SW 1271 (cell line): ENCODE measurements at places on chromosomes 6 and 20.

DNA sequence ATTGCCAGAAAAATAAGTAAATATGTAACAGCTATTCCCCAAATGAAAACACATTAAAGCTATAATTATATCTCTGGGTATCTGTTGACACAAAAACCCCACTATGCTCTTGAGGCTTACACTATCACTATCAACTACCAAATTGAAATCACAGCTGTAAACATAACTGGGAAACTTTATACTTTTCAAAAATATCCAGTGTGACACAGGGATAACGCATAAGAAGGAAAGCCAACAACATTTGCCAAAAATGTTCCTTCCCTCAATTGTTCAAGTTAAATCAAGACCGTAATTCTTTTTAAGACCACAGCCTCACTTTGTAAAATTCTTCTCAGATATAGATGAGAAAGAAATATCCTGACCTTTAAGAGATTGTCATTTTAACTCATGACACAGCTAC lies 3.1 kb downstream of the ZHX3 start:
- no peak for DNase-seq

DNA sequence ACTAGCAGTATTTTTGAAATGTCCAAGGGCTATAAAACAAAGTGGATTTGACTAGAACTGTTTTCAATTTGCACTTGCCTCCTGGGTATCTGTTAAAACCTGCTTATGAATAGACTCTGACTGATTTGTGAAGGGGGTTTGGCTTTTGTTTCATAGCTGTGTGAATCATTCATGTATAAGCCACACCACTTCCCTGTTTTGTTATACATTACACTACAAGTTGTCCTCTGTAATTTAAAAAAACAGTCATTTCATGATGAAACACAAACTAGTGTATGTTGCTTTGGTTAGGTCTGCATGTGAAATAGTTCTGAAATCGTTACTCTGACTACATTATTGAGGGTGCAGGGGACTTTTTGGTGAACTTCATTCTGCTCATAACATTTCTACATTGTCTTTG lies 121.7 kb downstream of the NKAIN2 start:
- no peak for DNase-seq

GRCh38 chr6:107691062-107691751 lies 132.9 kb downstream of the SCML4 start:
- no peak for DNase-seq

- DNase-seq: no peak
Observed at GRCh38 chr6:104718672-104719071, 141.0 kb downstream of the HACE1 start.

DNA sequence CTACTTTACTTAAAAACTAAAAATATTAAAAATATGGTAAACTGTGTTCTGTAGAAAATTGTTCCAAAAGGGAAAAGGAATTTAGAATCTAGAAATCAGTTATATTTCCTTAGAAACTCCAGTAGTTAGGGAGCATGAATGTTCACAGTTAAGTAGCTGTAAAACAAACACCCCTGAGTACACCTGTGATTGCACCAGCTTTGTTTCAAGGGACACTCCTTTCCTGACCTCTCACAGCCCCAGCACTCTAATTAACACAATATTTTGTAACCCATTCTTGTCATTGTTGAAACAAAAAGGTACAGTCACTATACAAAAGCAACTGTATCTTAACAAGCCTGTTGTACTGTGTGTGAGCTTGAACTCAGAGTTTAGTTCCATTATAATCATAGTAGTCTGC lies 72.3 kb downstream of the NCOA7 start:
- no peak for DNase-seq

GRCh38 chr6:15121443-15121842 lies 124.4 kb upstream of the JARID2 start:
- no peak for DNase-seq

DNA sequence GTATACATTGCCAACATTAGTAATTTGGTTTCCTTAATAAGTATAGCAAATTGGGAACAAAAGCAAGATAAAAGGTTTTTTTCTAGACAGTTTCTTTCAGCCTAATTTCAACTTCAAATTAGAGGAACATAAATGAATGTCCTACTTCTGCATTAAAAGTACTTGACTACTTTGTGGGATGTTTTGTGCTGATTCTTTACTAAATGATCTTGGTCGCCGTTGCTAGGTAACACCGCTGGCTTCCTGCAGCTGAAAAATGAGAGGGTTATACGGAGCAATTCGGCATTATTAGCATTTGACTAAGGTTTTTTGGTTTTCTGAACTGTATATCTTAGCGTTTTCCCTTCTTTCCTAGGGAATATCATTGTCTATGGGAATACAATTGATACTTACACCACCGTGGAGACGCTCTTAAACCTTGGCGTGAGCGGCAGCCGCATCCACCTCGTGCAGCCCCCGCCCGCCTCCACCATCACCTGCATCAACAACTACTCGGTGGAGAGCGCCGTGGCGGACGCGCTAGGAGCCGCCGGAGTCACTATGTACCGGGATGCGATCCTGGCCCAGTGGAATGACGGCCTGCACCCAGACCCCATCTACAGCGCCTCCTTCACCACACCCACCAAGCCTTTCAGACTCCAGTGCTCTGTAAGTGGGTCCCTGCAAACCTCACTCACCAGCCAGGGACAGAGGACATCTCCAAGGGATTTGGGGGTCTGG lies 90.9 kb upstream of the INSM1 start:
- no peak for DNase-seq

DNA sequence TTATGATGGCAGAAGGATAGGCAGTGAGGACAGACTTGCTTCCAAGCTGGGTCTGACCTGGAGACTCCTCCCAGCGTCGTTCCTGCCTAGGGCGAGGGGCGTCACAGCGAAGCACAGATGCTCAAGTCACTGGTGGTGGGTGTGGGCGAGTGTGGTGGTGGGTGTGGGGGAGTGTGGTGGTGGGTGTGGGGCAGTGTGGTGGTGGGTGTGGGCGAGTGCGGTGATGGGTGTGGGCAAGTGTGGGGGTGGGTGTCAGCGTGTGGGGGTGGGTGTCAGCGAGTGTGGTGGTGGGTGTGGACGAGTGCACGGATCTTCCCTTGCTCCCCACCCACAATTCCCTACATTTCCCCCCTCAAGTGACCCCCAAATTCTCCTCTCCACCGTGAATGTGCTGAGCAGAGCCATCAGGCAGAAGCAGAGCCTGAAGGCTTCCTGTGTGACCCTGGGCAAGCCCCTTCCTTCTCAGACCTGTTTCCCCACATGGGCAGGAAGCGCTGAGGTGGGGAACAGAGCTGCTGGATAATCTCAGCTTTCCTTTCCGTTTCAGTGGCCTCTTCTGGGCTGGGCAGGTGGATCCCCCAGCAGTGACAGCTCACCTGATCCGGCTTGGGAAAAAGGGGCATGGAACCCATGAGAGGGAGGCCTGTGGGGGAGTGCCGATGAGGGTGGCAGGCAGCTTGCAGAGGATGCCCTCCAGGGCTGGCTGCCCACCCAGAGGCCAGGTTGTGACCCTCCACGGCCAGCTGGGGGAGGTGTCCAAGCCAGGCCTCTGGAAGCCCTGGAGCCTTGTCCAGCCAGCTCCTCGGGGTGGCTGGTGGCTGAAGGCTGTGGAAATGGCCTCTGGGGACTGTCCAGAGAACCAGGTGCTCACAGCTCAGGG lies 42.9 kb downstream of the RSPO4 start:
- DNase-seq: no peak

- DNase-seq: no peak
Observed at GRCh38 chr20:47066484-47067270, 172.0 kb downstream of the EYA2 start.

DNA sequence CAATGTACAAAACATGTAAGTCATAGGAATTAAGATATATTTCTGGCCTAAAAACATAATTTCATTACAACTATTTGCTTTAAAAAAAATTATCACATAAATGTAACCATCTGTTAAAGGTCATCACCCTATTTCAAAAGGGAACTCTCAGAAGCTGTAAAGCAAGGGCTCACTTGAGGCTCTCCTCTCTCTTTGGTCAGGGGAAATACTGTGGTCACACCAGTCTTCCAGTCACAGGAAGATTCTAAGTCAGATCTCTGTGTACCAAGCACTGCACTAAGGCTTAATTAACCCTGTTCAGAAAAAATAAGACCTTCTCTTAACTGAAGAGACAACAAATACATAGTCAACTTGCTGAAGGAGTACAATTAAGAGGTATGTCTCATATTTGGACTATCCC lies 75.6 kb downstream of the MMS22L start:
- DNase-seq: no peak

DNA sequence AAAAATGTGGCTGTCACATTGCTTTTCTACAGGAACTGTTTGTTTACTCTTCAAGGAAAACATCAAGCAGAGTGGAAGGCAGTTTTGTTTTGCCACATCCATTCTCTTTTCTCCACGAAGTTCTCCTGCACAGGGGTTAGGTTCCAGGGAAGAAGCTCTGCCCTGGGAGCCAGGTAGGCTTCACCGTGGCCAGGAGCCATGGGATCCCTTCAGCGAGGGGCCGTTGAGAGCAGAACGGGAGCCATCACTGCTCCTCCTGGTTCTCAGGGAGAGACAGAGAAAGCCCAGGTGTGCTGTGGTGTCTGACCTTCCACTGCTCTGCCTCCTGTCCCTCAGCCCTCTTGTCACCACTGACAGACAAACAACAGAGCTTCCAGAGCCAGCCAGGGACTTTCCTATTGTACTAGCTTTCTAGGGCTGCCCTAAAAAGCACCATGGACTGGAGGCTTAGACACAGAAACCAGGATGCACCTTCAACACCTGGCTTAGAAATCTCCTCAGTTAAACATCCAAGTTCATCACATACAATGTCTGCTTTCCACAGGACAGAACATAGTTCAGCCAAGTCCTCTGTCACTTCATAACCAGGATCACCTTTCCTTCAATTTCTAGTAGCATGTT lies 75.6 kb upstream of the SLC22A23 start:
- no peak for DNase-seq

- no peak for DNase-seq
Observed at GRCh38 chr6:112337209-112337638, 9.9 kb upstream of the RFPL4B start.

DNA sequence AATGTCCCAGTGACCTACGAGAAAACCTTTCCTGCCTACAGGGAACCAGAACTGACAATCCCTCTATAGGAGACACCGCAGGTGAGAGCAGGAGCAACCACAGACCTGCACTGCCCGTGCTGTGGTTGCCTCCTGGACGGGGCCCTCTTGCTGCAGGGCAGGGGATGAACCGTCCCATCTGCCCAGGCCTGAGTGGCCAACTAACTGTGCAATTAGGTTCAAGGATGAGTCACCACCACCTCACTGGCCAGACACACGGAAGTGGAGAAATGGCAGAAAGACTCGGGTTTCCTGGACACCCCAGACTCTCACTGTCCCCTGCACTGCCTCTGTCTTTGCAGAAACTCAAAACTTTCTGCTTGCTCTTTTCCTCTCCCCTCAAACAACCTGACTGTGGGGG lies 13.8 kb upstream of the HLA-G start:
- DNase-seq: no peak

- no peak for DNase-seq
Observed at GRCh38 chr6:140784573-140784972, 1348.2 kb upstream of the GJE1 start.

GRCh38 chr6:155143578-155144106 lies 120.2 kb upstream of the CLDN20 start:
- no peak for DNase-seq

GRCh38 chr6:110534731-110535492 lies 58.5 kb upstream of the SLC22A16 start:
- no peak for DNase-seq

DNA sequence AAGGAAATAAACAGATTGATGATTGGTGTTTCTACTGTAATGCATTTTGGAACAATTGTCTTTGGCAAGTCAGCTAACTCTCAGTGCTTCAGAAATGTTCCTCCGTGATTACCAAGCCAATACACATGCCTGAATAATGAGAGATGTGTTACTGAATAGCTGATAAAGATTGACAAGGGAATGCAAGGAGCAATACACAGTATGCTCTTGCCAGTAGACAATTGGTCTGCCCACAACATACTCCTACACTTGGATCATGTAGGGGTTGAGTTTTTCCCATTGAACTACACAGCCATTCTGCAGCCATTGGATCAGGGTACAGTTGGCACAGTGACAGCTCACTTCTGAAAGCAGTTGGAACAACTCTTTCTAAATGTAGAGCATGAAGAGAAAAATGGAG lies 5.6 kb upstream of the GJB7 start:
- no peak for DNase-seq

DNA sequence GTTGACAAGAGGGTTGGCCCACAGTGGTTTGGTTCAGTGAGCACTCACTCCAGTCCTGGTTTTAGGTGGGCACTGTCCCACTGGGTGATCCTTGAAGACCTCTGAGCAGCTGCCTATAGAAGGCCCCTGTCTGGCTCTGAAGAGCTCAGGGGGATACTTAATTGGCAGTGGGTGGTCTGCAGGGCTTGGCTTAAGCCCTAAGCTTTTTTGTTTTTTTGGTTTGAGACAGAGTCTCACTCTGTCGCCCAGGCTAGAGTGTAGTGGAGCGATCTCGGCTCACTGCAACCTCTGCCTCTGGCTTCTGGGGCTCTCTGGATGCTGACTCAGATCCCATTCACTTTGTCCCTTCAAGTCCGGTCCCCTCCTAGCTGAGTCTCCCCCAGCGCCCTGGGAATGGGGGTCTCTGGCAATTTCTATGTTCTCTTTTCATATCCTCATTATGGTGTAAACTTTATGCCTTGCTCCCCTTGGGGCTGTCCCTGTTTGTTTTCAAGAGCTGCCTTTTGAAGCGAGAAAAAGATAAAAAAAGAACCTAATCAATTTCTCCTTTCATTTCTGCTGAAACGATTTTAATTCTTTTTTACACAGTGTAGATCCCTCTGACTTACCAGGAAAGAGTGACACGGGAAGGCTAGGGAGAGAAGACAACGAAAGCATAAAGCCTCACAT lies 12.2 kb upstream of the KCNG1 start:
- DNase-seq: no peak

GRCh38 chr6:170286246-170286933 lies 4.5 kb downstream of the DLL1 start:
- DNase-seq: no peak

- DNase-seq: no peak
Observed at GRCh38 chr6:3456395-3456897, 404 bp downstream of the SLC22A23 start.

DNA sequence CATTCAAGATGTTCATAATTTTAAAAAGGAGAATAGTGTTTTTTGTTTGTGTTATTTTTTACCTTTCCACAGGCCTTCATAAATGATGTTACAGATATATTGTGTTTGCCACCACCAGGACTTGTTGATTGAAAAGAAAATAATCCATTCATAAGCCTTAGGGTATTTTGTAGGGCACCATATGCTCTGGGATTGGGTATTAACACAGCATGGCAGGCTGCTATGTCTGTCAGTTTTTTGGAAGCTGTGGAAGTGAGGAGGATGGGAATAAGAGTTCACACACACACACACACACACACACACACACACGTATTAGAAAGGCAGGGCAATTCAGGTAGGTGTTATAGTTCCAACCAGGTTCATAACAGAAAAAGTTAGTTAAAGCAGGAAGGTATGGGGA lies 237.9 kb downstream of the HDGFL1 start:
- DNase-seq: no peak

- DNase-seq: no peak
Observed at GRCh38 chr6:124420116-124420840, 542.0 kb upstream of the RNF217 start.

DNA sequence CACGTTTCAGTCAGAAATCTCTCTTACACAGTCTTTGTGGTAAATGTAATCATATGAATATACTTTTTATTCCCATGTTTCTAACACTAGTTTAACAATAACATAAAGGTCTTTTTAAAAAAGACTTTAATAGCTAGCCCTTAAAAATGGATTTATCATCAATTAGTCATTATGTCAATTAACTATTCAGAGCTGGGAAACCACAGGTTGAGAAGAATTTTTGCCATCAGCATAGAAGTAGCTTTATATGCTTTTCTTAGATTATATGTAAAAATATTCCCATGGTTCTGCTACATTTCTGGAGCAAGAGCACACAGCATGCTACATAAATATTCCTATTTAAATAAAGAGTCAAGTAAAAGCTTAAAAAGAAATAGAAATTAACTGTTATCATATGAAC lies 35.5 kb downstream of the ASCC3 start:
- DNase-seq: no peak
